ENCODE measurements at places on chromosomes 2 and 18.

- no peak for ATAC-seq
Measured at GRCh38 chr2:145593991-145594614, 1074.2 kb upstream of the ZEB2 start.

- ATAC-seq = no peak
Measured at GRCh38 chr2:130316596-130316995, 26.1 kb upstream of the IMP4 start.

DNA sequence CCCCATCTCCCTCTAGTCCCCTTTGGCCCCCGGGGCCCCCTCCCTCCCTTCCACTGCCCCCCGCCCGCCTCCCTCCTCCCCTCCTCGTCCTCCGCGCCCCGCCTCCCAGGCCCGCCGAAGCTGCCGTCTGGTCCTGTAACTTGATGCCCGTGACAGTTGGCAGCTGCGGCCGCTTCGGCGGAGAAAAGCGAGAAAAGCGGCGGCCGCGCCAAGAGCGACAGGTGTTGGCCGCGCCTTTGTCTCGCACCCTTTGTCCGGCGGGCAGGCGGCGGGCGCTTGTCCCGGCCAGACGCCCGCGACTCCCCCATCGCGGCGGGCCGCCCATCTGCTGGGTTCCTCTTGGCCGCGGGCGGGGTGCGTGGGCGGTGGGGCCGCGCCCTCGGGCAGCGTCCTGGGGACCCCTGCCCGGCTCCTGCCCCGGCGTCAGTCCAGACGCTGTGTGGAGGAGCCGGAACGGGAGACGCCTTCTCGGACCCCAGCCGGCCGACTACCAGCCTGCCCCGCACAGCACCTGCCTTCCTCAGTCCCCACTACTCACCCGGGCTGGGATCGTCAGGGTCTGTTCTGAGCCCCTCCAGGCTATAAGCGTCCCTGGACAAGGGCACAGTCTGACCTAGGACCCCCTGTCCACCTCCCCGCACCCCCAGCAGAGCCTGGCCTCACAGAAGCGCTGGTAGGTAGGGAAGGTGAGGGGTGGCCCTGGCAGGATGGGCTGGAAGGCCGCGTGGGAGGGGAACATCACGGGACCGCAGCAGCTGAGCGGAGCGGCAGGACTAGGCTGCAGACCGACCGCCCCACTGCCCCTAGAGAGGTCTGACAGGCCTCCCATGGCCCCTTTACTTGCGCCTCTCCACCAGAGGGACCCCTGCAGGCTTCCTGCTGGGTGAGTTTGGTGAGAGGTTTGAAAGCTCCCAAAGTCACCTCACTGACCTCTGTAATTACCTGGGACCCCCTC lies 1.2 kb upstream of the HES6 start:
- ATAC-seq = no peak

DNA sequence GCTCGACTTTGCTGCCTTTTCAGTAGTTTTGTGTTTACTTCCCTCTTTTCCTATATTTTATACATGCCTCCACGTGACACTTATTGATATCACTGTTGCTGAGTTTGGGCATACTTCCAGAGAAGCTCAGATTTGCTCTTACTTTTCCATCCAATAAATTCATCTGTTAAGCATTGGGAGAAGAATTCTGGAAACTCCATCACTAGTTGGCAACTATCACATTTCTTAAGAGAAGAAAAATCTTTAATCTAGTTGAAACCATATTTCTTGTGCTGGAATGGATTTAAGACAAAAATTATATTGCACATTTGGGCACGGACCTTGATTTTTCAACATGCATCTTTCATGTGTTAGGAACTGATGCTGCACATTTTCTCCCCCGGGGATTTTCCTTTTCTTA lies 52.6 kb upstream of the CPO start:
- no peak for ATAC-seq

DNA sequence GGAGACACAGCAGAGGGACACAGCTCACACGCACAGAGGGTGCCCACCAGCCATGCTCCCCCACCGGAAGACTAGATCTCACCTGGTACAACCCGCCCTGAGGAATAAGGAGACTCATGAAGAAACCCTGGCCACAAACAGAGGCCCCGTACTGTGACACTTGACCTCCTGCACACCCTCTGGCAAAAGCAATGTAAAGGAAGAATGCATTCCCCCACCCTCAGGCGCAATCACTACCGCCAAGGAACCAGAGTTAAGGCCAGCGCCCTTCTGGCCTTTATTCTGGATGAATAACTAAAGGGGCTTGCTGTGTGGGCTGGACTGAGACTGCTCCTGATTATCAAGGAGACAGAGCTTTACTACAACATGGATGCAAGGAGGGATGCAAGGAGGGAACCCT lies 509.2 kb upstream of the SPHKAP start:
- ATAC-seq = no peak

DNA sequence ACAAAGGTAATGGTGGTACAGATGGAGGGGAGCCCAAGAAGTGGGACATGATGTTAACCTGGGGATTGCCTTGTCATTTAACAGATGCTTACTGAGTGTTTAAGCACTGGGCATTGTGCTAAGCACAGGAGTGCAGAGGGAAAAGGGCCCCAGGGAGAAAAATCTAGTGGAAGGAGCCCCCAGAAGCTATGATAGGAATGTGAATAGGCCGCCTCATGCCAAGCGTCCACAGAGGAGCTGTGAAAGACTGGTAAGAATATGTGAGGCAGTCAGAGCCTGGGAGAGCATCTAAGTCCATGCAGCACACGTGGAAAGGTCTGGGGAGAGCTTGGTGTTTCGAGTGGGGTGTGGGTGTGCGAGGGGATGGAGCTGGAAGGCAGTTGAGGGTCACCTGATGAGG lies 5.5 kb downstream of the ZNF532 start:
- no peak for ATAC-seq

DNA sequence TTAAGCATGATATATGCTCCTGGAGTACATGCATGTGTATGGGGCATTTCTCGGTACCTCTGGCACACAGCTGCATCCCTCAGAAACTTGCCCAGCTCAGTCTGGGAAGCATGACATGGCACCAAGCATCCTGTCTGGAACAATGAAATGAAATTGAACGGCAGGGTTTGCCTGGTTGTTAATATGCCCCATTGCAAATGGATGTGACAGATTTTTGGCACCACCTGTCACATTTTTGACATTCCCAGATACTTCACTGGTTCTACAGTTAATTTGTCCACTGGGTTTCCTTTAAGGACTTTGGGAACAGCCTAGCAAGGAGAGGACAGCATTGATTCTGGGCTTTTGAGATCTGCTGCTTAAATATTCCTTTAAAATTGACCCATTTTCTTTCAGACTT lies 305.8 kb downstream of the TSN start:
- ATAC-seq = no peak

DNA sequence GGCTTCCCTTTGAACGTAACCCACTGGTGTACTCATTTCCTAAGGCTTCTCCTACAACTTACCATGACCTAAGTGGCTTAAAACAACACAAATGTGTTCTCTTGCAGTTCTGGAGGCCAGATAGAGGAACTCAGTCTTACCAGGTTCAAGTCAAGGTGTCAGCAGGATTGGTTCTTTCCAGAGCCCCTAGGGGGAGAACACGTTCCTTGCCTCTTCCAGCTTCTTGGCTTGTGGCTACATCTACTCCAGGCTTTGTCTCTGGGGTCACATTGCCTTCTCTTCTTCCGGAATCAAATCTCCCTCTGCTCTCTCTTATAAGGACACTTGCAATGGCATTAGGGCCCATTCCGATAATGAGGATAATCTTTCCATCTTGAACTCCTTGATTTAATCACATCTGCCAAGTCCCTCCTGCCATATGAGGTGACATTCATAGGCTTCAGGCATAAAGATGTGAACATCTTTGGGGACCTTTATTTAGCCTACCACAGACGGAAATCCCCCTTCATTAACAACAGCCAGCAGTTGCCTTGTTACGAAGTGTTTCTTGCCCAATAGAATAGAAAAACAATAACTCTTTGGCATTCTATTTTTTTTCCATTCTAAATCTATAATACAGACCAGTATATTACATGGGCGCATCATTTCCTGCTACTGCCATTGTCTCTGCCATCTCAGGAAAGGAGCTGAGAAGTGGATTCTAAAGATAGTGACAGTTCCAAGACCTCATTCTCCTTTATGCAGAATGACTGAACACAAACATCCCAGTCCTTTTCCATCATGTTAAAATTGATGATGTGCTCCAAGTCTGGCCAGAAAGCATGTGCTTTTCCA lies 362.0 kb downstream of the ZNF521 start:
- ATAC-seq = no peak

- ATAC-seq = no peak
Measured at GRCh38 chr2:186467421-186467820, 18.6 kb upstream of the ZC3H15 start.

- ATAC-seq = no peak
Measured at GRCh38 chr18:9535430-9535991, 60.2 kb downstream of the RALBP1 start.

DNA sequence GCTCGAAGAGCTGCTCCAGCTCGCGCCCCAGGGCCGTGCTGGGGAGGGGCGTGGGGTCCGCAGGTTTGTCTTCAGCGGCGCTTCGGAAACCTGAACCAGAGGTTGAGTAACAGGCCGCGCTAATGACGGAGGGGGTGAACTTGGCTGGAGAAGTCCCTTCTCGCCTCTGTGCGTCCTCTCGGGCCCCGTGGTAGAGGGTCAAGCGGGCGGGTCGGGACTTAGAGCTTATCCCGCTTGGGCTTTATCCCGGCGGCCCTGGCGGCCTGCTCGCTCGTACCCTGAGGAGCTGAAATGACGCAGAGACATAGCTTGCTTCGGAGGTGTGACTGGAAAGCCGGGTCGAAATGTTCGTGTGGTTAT lies 479 bp downstream of the RNMT start:
- peak; percentile 38 for ATAC-seq

GRCh38 chr2:196263181-196263747 lies 91.9 kb upstream of the STK17B start:
- peak; percentile 63 for ATAC-seq

- no peak for ATAC-seq
Measured at GRCh38 chr18:67145586-67146292, 370.8 kb downstream of the DSEL start.

GRCh38 chr2:59875836-59876235 lies 677.6 kb downstream of the BCL11A start:
- ATAC-seq = no peak

DNA sequence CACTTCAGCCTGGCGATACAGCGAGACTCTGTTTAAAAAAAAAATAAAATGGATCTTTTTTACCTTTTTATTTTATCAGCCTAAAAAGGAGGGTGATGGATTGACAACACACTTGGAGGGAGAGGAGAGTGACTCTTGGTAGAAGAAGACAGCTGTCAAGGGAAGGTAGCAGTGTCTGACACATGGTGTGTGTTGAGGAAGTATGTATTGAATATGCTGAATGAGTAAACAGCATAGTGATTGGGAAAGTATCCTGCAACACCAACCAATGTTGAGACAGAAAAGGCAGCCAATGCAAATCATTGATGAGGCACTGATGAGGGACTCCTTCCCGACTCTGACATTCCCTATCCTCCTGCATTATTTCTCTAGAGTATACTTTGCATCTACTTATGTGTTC lies 306.4 kb downstream of the LPIN1 start:
- ATAC-seq = no peak

GRCh38 chr2:143852759-143853158 lies 667.2 kb downstream of the ZEB2 start:
- no peak for ATAC-seq

DNA sequence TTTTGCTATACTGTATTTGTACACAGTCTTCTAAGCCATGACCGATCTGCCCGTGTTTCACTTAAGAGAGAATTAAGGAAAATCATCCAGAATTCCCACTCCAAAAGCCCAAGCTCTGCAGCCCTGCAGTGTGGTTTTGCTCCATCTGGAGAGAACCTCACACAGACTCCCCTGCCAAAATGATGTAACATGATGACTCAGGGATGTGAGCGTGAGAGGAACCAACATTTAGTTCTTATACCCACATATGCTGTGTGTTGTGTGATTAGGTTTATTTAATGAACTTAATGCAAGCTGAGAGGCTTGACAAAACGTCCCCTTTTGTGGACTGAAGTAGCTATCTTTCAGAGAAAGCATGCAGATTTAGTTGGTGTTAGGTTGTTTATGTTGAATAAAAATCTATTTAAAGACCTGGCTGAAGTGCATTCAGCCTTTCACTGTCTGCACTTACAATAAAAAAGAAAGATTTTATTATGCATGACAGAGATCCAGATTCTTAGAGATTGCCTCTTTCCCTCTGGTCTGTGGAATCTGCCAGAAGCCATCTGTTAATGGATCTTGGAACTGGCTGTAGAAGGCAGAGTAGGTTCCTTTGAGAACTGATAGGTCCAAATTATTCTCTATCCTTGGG lies 6.3 kb downstream of the RAB12 start:
- no peak for ATAC-seq

DNA sequence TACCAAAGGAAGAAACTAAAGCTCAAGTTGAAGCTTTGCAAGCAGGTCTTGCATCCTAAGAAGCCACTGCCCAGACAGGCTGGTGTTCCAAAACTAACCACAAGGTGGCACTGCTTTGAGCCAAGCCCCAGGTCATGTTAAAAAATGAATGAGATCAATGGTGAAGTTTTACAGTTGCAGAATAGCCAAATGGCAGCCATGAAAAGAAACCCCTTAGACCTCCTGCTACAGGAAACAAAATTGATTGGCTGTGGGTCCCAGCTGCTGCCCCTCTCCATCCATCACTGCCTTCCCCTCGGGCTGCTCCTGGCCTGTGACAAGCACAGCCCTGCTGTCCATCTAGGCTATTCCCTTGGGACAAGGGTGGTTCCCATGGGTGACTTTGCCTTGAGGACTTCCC lies 20.7 kb upstream of the MREG start:
- ATAC-seq = peak; percentile 30
